ENCODE measurements at places on chromosomes 6 and 20. TPM values are rescaled to one million over a fixed set of nuclear protein-coding genes. Genes with fewer than 3 reads are reported as not detected.

The FERMT1 gene
- total RNA-seq, result 1.5 TPM

The GSTA2 gene
- not detected for total RNA-seq

The CST7 gene
- not detected for total RNA-seq

The NUS1 gene
- 44.9 TPM for total RNA-seq

The BPIFB6 gene
- total RNA-seq, result not detected

The PLEKHG1 gene
- total RNA-seq, result 0.99 TPM

The MAS1 gene
- not detected for total RNA-seq

The NMBR gene
- not detected for total RNA-seq

The PLA2G7 gene
- not detected for total RNA-seq

The HLA-DQA1 gene
- not detected for total RNA-seq

The RNASET2 gene
- total RNA-seq, result 32.1 TPM

The SFTA2 gene
- not detected for total RNA-seq

The PCSK2 gene
- total RNA-seq, result not detected

The TMC2 gene
- total RNA-seq, result not detected

Measured in MG63 (cell line).